ENCODE measurements at places on chromosomes 4 and X.

GRCh38 chr4:70778888-70779422, 57.2 kb downstream of the RUFY3 start:
- no peak for DNase-seq

GRCh38 chrX:10206317-10206716, 49.5 kb downstream of the CLCN4 start:
- no peak for DNase-seq

DNA sequence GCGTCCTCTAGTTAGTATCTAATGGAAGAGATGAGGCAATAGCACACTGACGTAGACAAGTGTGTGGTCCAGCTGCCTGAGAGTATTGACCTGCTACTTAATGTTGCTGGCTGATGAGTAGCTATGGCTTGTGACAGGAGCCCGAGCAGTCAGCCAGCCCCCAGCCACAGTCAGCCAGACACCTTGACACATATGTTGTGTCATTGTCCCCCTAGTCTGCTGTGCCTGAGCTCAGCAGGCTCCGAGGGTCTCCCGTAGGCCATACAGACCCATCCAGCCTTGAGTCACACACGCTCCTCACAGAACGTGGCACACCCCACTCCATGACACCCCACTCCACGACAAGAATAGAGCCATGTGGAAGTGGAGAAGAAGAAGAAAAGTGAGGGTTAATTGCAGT, 362.1 kb downstream of the UNC5C start:
- no peak for DNase-seq

DNA sequence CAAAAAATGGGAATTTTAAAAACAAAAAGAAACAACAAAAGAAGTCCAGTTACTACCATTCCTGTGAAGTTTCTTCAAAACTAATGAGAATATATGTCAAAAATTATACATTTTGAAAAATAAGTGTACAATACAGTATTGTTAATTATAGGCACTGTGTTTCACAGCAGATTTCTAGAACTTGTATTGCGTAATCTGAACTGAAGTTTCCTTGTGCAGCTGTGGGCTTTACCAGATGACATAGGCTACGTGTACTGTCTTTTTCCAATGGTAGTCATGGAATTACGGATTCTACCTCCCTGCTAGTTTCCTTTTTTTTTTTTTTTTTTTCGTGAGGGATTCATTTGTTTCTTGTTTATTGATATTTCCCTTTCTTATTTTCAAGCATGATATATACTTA, 113.8 kb upstream of the GABRA2 start:
- DNase-seq, result no peak

GRCh38 chr4:143307531-143307930, 29.1 kb upstream of the GAB1 start:
- no peak for DNase-seq

- no peak for DNase-seq
Measured at GRCh38 chrX:145694048-145694447, 123.6 kb upstream of the SLITRK2 start.

DNA sequence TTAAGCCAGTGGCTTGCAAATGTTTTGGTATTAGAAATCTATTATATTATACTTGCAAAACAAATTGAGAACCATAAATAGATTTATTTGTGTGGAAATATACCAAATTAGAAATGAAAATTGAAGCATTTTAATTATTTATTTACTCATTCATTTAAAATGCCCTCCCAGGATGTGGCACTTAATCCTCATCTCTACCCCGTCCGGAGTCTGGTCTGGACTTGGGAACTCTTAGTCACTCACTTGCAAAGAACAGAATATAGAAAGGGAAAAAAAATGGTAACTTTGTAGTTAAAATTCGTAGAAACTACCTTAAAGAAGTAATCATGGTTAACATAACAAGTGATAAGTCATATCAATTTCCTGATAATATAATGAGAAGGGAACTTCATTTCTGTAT, 775.9 kb upstream of the INTU start:
- DNase-seq, result no peak

DNA sequence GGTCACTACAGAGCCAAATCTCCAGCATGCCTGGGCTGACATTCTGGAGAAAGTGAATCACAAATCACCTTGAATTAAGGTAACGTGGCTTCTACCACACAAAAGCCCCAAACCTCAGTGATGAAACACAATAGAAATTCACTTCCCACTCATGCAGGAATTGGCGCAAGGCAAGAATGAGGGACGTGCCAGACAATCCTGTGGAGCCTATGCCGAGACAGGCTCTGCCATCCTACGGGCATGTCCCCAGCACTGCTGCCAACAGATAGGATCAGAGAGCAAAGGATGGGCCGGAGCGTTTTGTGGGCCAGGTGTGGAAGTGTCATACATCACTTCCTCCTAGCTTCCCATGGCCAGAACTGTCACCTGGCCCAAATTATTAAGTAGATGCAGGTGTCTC, 118.0 kb downstream of the IRF2 start:
- DNase-seq, result no peak

GRCh38 chr4:38017609-38018008, 57.4 kb downstream of the PTTG2 start:
- no peak for DNase-seq

DNA sequence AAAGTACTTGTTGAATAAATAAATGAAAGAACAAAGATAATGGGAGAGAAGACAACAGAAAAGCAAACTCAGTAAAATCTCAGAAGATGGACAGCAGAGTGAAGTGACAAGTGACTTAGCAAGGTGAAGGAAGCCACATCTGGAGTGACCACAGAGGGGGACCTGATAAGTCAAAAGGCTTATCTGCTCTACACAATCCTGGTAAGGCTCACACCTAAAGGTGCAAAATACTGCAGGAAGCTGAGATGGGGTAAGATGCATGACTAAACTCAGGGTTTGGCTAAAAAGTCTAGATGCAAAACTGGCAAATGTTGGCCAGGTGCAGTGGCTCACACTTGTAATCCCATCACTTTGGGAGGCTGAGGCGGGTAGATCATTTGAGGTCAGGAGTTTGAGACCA, 22.2 kb downstream of the TRMT2B start:
- DNase-seq, result no peak

DNA sequence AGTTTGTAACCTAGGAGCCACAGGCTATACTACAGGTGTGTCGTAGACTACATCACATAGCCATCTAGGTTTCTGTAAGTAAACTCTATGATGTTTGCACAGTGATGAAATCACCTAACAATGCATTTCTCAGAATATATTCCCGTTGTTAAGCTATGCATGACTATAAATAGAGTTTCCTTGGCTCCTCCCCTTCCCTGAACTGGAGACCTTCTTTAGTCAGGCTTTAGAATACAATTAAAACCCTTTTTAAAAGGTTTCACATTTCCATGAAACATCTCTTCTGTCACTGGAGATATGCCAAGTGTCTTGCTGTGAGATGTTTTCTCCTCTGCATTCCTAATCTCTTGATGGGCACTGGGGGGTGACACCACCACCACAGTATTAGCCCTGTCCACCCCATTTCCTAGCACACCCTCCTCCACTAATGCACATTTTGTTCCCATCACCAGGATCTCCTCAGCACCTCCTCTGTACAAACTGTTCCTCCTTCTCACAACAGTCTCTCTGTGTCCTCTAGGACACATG, 334.6 kb upstream of the CPEB2 start:
- DNase-seq, result no peak

DNA sequence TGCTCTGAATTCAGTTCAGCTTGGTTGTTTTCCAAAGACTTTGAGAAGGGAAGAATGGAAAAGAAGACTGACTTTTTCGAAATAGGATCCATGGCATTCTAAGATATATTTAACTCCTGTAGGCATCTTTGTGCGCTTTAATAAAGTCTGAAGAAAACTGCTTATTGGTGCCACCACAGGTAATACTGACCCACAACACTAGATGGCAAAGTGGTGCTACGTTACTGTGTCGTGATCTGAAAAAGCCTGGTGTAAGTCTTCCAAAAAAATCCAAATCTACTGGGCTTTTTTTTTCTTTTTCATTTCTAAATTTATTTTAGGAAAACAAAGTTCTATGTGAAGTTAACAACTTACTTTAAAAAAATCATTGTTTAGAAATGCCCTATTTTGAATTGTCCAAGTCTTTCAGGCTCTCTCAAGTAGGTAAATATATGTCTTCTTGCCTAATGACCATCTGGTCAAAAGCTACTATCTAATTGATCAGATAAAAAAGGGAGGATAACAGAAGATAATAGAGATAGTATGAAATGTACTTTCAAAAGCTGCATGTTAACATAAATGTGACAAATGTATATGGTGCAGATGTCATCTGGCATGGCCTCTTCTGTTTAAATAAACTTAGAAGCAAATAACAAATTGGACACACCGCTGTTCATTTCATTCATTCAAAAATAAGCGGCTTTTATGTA, 47.0 kb upstream of the MID1IP1 start:
- DNase-seq, result no peak

- no peak for DNase-seq
Measured at GRCh38 chr4:122710434-122711308, 21.8 kb upstream of the BBS12 start.

DNA sequence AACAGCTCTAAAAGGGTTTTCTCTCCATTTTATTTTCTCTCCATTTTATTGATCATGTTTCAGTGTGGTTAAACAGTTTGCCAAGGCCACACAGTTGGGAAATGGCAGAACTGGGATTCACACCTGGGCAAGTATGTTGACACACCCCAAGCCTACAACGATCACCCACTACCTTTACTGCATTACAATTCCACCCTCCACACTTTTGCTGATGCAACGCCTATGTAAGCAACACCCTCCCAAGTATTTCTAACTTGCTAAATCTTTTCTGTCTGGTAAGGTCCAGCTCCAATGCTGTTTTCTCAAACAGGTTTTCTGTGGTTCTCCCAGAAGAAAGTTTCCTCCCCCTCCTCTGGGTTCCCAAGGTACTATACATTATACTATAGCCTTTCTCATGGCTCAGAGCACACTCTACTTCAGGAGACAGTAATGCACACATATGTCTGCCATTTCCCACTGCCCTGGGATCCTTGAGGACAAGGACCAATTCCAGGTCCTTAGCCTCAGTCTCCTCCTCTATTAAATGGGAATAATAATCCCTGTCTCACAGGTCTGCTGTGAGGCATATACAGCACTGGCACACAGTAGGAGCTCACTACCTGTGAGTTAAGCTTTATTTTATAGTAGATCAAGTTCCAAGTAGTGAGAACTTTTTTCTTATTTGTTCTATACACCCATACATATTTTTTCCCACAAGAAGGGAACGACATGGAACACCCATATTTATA, 27.9 kb downstream of the IQSEC2 start:
- no peak for DNase-seq

- no peak for DNase-seq
Measured at GRCh38 chr4:83369831-83370639, 35.4 kb upstream of the HPSE start.

- no peak for DNase-seq
Measured at GRCh38 chr4:165418073-165418472, 39.3 kb downstream of the CPE start.

DNA sequence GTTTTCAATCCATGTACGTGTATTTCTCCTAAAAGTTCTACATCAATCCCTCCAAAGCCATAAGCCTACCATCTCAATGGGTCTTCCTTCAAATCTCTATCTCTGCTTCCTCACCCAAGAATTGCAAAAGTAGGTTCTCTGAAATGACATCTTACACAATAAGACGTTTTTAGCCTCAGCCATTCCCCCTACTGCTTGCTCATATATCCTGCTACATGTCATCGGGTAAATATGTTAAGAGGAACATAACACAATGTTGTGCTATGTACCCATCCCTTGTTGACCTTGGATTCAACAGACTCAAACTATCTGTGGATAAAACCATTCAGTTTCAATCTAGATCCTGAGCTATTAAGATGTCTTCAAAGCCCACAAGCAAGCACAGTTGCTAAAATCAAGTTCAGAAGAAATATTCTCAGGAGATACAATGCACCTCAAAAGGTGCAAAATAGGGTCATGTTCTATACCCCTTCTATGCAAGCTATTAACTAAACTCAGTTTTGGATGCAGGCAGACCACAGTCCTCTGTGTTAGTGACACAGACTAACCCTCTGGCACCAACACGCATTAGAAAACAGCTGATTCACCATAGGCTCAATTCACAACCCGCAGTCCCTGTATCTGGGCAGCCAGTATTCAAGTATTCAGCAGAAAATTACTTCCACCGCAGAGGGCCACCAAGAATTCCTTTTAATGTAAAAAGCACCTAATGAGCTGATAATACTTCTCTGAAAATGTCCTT, 56.8 kb downstream of the CD99L2 start:
- no peak for DNase-seq

DNA sequence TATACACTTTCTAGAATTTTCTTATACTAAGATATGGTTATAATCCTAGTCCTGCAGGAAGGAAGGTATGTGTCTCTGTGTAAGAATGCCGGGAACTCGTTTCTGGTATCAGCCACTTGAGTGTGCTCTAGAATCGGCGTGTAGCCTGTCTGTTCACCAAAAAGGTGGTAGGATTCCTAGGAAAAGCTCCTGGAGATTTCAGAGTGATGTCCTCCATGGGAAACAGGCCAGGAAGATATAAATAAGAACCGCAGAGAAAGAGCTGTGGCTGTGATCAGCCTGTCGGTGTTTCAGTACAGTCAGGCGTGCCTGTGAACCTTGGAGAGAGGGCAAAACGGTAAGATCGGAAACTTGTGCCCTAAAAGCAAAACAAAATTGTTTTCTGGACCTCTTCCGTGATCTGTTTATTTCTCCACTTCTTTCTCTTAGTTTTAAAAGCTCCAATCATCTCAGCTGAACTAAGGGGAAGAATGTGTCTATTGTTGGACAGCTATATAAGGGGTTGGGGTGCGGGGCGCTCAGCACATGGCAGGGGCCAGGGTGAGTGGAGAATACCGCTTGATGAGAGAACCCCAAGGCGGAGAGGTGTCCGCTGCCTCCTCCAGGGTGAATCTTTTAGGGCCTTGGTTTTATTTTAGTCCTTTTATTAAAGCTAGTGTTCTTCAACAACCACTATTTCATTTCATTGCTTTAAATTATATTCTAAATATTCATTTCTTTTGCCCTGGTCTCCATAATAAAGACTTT, 303.8 kb upstream of the TENM3 start:
- DNase-seq, result no peak

GRCh38 chr4:86054286-86055032, 305.4 kb downstream of the MAPK10 start:
- no peak for DNase-seq

GRCh38 chr4:77454858-77455257, 150.8 kb upstream of the CXCL13 start:
- DNase-seq, result no peak

DNA sequence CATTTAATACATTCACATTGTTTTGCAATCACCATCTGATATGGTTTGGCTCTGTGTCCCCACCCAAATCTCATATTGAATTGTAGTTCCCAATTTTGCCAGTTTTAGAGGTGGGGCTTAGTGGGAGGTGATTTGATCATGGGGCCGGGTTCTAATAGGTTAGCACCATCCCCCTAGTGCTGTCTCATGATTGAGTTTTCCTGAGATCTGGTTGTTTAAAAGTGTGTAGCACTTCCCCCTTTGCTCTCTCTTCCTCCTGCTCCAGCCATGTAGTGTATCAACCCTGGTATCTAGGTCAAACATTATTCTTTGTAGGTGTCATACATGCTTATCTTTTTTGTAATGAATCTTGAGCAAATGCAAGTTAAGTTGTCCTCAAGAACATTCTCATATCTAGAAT, 83.3 kb upstream of the KIT start:
- no peak for DNase-seq

DNA sequence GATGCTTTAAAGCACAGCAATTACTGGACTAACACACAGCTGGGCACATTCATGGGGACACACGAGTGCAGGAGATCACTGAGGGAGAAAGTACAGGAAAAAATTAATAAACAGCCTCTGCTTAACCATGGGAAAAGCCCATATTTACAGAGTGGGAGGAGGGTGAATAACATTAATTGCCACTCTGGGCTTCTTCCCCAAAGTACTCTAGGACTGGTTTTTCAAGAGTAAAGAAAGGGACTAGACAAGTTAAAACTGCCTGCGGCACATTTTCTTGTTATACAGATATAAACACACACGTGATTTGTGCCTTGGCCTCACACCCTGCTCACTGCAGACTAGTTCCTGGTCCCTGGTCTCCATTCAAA, 179.7 kb upstream of the TET2 start:
- DNase-seq, result no peak
